ENCODE measurements at places on chromosomes 16 and 17.

DNA sequence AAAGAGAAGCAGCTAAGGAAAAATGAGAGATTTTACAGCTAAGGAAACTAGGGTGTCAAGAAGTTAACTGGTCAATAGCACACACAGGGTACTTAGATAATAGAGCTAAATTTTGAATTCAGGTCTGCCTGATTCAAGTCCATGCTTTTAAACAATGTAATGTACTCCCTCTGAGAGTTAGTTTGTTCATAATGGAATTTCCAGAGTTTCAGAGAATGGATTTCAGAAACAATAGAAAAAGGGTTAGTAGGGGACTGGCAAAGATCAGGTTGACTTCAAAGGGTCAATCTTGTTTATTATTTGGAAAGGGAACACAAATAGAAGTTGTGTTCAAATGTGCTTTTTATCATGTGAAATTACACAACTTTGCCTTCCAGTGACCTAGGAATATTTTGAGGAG is 17.9 kb downstream of the NSRP1 start:
- DNase-seq = no peak

- peak; percentile 9 for DNase-seq
Observed at GRCh38 chr17:48995304-48995973, 1.7 kb upstream of the IGF2BP1 start.

DNA sequence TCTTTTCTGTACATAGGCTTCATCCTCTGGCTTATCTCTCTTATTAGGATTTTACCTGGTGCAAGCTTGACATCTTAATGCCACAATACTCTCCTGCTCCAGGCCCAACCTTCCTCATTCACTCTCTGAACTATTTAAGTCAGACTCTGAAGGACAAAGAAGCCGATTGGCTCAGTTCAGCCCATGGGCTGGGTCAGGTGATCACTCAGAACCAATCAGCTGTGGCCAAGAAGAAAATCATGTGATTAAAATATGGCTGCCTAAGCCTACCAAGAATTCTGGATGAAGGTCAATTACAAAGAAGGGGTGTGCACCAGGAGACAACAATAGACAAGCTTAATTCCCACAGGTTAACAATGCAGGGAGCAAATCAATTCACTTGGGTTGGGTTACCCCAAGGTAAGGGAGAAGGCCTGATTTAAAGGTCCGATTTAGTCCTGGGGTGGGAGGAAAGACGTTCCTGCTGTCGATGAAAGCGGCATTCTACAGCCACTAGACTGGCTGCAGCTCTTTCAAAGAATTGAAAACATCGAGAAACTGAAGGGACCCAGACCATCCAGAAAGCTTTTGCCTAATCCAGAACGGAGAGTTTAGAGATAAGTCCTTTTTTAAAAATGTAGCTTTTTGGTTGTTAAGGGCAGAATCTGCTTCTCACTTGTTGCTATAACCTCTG is 42.9 kb upstream of the NFAT5 start:
- peak; percentile 40 for DNase-seq

GRCh38 chr16:50288920-50289319 is 22.6 kb downstream of the ADCY7 start:
- no peak for DNase-seq

GRCh38 chr16:88482630-88483391 is 29.7 kb downstream of the ZFPM1 start:
- no peak for DNase-seq

GRCh38 chr17:58046239-58047094 is 36.8 kb upstream of the DYNLL2 start:
- no peak for DNase-seq

DNA sequence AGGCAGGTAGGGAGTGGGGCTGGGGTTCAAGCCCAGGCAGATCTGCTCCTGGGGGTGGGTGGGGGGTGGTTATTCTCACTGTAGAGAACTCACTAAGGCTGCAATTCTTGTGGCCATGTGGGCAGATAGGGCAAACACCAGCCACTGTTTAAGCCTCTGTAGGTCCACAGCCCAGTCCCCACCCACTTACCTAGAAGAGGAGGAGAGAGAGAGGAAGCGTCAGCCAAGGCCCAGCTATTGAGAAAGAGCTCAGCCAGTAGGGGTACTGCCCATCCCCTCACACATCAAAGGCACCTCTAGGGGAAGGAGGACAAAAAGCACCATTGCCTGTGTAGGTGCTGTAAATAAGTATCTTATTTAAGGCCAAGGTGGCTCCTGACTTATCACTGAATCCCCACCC is 12.9 kb downstream of the KRT16 start:
- DNase-seq = no peak

GRCh38 chr17:57986841-57987580 is 1.0 kb downstream of the VEZF1 start:
- peak; percentile 61 for DNase-seq

DNA sequence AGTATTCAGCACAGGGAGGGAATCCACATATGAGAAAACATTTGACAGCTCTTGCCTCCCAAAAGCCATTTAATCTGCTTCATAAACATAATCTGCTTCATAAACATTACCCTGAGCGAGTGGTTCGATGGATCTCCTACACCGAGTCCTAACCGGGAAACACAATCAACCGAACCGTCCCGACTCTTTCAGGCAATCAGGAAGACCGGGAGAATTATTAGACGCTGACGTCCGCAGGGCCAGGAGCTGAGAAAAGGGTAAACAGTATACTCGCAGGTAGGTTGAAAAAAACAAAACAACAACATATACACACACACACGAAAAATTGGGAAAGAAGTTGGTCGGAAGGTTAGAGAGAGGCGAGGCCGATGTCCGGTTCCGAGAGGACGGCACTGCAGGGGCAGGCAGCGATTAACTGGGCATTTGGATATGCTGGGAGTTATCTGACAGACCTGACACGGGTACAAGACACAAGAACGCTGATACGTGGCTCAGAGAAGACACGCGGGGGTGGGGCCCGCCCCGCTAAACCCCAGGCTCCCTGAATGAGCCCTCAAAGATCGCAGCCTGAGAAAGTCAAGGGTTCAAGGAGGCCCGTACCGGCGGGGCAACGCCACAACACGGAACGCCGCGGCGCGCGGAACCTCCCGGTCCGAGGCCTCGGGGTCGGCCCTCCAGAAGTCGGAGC is 585 bp downstream of the AP1G1 start:
- peak; percentile 76 for DNase-seq

DNA sequence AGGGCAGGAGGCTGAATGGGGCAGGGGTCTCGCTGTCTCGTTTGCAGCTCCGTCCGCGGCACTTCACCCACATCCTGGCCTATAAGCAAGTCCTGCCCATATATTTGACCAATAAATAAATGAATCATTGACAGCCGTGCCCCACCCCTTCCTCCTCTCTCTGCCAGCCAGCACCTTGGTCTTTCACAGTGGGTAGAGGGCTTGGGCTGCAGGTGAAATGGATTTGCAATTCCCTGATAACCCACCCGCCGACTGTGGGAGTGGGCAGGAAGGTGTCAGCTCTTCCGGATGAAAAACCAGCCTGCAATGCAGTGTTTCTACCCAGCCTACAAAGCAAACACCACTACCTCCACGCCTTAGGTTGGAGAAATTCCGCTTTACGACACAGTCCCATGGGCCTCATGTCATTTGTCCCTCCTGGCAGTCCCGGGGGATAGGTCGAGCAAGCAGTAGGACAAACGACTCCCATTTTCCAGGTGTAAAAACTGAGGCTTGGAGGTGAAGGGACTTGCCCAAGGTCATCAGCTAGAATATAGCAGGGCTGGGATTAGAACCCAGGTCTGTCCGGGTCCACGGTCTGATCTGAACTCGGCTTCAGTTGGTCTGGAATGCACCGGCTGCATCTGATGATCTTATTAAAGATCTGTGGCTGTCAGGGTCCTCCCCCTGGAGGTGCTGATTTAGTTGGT is 79.0 kb downstream of the ABCC1 start:
- no peak for DNase-seq

GRCh38 chr16:85306793-85307551 is 194.7 kb upstream of the CIBAR2 start:
- peak; percentile 33 for DNase-seq

GRCh38 chr16:47643323-47644000 is 182.3 kb downstream of the PHKB start:
- DNase-seq = no peak

DNA sequence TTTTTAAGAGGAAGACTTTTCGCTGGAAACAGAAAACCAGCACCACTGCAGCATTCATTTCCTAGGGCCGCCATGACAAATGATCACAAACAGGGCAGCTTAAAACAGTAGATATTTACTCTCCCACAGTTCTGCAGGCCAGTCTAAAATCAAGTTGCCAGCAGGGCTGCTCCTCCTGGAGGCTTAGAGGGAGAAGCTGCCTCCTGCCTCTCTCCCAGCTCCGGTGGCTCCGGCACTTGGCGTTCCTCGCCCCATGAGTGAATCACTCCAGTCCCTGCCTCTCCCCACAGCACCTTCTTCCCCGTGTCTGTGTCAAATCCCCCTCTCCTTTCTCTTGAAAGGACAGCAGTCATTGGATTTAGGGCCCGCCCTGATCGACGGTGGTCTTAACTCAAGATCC is 72.1 kb downstream of the SOCS1 start:
- no peak for DNase-seq

DNA sequence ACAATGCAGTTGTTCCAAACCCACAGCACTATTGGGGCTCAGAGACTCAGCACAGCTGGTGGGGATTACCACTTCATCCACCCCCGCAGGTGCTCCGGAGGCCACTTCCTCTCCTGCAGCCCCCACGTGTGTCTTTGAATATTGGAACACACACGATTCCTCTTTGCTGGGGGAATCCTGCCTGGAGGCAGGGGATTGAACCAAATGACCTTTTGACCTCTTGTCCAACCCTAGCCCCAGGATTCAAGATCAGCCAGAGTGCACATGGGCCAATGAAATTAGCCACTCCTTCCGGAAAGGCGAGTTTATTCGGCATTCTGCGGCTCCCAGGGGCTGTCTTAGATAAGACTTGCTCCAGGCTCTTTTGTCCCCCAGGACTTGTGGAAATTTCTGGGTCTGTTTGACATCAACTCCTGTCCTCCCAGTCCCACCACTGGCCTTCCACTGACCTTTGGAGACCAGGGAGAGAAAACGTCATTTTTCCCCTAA is 350.2 kb downstream of the FOXL1 start:
- DNase-seq = no peak

- peak; percentile 4 for DNase-seq
Observed at GRCh38 chr16:50308237-50308965, 42.0 kb downstream of the ADCY7 start.

- DNase-seq = peak; percentile 49
Observed at GRCh38 chr16:50102051-50102746, 36.4 kb downstream of the HEATR3 start.

DNA sequence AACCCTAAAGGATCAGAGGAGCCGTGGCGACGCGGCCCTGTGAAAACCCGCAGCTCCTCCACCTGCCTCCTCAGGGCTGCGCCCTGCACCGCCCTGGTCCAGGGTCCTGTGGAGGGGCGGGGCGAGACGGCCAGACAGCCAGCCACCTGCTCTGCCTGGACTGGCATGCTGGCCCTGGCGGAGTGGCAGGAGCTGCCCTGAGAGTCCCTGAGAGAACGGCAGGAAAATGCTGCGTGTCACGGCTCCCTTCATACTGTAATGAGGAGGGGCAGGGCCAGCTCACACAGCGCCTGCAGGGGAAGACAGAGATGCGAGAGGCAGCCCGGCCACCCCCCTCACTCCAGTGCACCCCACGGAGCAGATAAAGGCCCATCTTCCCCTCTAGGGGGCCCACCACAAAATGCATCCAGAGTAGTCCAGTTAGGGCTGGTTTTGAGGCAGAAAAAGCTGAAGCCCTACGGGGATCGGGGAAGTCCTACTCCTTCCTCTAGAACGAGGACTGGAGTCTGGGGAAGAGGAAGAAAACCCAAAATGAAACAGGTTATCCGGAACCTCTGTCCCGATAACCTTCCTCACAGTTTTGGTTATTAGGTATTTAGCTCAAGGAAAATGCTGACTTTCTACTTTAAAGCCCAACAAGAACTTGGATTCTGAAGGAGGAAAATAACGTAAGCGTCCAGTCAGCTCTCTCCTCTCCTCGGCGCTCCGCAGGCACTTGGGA is 97.6 kb upstream of the DNAH17 start:
- DNase-seq = no peak

- peak; percentile 59 for DNase-seq
Observed at GRCh38 chr17:30290696-30291542, 825 bp downstream of the BLMH start.

GRCh38 chr16:77762262-77762661 is 26.1 kb upstream of the VAT1L start:
- no peak for DNase-seq

GRCh38 chr16:86963600-86964575 is 353.3 kb downstream of the C16orf95 start:
- DNase-seq = no peak

- DNase-seq = no peak
Observed at GRCh38 chr17:13367154-13367553, 234.6 kb downstream of the HS3ST3A1 start.

DNA sequence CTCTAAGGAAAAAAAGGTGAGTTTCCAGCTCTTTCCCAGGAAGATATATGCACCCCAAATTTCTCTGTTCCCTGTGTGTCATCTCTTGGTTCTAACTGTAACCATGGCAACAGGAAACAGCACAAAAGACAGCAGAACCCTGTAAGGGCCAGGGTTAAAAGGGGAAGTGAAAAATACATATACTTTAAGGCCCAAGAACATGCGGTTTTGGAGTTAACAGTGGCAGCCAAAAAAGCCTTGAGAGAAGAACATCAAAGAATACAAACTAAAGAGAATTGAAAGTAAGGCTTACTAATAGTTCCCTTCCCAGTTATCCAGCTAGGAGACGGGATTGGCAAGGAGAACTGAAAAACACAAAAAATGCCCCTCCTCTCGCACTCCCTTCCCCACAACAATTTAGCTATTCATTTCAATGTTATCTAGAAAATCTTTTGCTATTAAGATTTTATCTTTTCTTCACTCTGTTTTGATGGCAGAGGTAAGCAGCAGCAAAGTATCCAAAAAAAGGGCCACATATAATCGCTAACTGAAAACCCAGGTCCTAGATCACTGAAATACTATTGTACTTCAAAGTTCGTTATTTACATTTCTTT is 1.5 kb downstream of the SPOP start:
- DNase-seq = no peak

DNA sequence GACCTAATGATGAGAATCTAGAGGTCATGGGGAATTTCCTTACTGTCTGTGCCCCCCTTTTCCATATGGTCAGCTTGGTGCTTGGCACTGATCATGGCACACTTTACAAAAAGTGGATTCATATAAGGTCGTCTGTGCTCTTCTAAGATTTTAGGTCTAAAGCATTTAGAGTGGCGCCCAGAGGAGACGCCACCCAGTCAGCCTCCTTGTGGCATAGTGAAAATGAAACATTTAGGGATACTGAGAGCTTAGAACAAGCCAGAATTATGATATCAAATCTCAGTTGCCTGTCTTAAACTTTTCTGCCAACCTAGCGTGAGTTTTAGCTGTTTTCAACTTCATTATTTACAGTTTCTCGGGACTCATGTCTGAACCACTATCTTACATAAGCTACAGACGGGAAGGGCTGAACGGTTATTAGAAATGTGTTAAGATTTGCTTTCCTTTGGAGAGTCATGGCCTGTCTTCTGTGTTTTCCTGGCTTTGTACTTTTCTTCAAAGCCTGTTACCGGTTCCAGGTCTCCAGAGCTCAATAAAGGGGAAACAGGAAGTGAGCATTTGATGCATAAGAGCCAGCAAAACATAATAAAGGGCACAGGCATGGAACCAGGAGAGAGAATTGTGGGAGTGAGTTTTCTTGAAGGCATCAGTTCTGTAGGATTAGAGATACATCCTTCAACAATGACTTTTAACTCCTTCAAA is 13.7 kb downstream of the ZNRF1 start:
- peak; percentile 33 for DNase-seq

GRCh38 chr17:27968206-27968732 is 74.2 kb upstream of the NLK start:
- DNase-seq = no peak

- DNase-seq = no peak
Observed at GRCh38 chr17:31788956-31789355, 70.1 kb downstream of the COPRS start.

GRCh38 chr17:66432996-66433551 is 130.7 kb downstream of the PRKCA start:
- no peak for DNase-seq
